ENCODE measurements at places on chromosomes 1 and 21.

DNA sequence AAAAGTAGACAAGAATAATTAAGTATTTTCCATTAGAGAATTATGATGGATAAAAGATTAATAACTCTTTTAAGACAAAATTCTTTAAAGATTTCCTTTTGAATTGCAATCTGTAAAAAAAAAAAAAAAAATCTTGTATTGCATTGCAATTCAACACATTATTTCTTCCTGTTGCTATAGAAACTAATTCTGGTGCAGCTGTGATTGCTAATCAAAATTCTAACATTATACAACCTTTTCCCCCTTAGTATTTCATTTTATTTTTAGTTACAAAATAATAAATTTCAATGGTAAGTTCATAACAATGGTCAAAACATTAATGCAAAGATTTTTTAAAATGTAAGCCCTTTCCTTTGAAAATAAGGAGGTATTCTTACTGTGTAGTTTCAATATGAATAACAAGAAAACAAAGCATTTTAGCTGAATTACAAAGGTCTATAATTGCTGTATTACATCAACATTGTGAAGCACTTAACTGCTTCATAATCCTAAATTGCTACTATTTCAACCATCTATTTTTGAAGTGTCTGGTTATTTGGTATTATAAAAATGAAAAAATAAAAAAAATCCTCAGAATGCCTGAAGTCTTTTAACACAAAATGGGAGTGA lies 135.0 kb downstream of the SYT14 start:
- no peak for DNase-seq

DNA sequence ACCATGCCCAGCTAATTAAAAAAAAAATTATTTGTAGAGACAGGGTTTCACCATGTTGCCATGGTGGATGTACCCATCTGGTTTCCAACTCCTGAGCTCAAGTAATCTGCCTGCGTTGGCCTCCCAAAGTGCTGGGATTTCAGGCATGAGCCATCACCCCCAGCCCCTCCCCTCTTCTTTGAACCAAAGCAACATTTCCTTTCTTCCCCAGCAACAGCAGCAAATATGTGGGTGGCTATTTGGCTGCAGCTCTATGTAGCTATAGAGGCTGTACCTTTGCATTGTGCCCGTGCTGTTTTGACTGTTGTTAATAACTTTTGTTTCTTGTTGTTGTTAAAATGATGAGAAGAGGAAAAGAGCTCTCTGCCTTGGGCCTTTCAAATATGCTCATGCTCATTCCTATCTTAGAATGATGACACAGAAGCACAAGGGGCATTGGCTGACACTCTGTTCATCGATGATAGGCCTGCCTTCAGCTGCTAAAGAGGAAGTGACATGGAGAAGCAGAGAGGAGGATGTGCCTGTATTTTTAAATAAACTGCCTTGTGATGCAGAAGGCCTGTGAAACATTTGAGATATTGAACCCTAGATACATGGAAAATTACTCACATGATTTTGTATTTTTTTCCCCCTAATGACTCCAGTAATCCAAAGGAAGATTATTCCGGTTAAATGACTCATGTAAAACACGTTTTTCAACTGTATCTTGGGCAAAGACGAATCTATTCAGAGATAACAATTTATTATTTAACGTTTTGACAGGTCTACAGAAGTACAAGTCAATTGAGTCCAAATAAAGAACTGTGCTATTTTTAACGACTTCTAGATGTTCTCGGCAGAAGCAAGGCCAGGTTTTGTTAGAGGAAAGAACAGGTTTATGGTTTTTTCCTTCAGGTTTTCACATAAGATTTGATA lies 20.5 kb upstream of the XPR1 start:
- no peak for DNase-seq

DNA sequence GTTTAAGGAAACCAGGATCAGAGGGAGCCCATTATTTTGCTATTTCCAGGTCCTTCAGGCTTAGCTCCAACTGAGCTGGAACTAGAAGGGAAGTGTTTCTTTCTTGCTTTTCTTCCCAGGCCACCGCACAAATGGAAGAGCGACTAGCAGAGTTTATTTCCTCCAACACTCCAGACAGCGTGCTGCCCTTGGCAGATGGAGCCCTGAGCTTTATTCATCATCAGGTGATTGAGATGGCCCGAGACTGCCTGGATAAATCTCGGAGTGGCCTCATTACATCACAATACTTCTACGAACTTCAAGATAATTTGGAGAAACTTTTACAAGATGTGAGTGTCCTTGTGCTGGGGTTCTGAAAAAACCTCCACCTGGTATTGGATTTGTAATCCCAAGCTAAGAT lies 121.8 kb downstream of the PIK3R3 start:
- no peak for DNase-seq

DNA sequence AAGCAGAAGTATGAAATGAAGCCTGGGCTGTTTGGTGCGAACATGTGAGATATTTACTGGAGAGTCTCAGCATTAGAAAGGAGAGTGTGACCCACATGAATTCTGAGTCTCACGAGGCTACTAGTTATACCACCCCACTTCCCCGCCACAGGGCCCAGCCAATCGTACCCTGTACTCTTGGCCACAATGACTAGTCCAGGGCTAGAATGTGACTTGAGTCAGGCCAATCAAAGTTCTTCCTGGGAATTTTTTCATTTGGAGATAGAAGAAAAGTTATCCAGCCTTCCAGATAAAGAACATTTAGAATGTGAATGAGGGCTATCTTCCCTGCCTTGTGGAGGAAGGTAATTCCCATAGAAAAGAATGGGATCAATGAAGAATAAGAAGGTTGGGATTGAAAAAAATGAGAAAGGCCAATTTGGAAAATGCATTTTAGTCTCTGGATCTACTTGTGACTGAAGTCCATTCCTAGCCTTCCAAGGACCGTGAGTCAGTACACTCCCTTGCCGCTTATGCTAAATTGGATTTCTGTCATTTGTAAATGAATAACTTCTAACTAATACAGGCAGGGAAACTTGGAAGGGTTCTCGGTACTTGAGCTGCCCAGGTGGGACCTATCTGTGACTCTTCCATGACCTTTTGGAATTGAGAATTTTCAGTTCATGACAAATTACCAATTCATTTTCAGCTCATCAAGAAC lies 12.3 kb upstream of the RIMKLA start:
- DNase-seq: no peak

- DNase-seq: no peak
Observed at GRCh38 chr1:22636353-22636752, at the start of gene C1QA. Gene C1QA, plus strand, starts transcription at chr1:22636628. Its CDS starts 989 bp downstream, at chr1:22637617.

- DNase-seq: no peak
Observed at GRCh38 chr21:39855595-39855994, 11.6 kb upstream of the PCP4 start.
